ENCODE measurements at places on chromosomes 6 and 20. TPM values are rescaled to one million over a fixed set of nuclear protein-coding genes. Genes with fewer than 3 reads are reported as not detected.
A peak's percentile ranks its signal among the peaks of the same experiment; 100 is the strongest.

The GNMT gene
- 0.70 TPM for total RNA-seq

The PIGU gene
- total RNA-seq, result 25.2 TPM

The ANGPT4 gene
- not detected for total RNA-seq

The BACH2 gene
- 101 TPM for total RNA-seq

The ATP6V1G2 gene
- total RNA-seq, result 4.1 TPM

The KCNK16 gene
- not detected for total RNA-seq

The PHACTR2 gene
- total RNA-seq, result 24.3 TPM

GRCh38 chr6:44561060-44561623 lies 173.6 kb downstream of the CDC5L start:
- no peak overlapping the region for H3K27ac ChIP-seq
- peaks cover 11% of the 10 kb centered on the region for H3K4me1 ChIP-seq
- H3K36me3 ChIP-seq, result no peaks in the 10 kb centered on the region
- no peak for DNase-seq
- peaks cover 40% of the 10 kb centered on the region for H3K27me3 ChIP-seq

DNA sequence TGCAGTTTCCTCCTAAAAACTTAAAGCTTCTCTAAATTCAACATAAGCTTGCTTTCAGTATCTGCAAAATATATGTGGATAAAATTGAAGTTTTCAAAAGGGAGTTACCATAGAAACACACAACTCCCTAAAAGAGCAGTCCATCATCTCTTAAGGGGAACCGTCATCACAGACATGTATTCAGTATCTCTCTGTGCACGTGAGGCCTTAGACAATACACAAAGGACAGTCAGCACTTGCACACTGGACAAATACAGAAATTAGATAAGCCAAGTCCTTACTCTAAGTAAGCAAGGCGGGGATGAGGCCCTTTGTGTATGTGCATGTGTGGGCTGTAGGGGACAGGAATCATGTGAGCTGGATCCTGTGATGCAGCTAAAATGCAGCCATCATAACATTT lies 136.6 kb downstream of the BACH2 start:
- H3K27ac ChIP-seq, result no peak overlapping the region
- peaks cover 4% of the 10 kb centered on the region for H3K36me3 ChIP-seq
- H3K4me3 ChIP-seq, result no peak overlapping the region
- DNase-seq, result no peak

- no peaks in the 10 kb centered on the region for H3K4me1 ChIP-seq
- no peak overlapping the region for H3K27ac ChIP-seq
- H3K36me3 ChIP-seq, result peaks cover 16% of the 10 kb centered on the region
- no peak for DNase-seq
- no peak overlapping the region for H3K4me3 ChIP-seq
- H3K27me3 ChIP-seq, result no peaks in the 10 kb centered on the region
Measured at GRCh38 chr6:21064756-21065340, 528.7 kb upstream of the SOX4 start.

DNA sequence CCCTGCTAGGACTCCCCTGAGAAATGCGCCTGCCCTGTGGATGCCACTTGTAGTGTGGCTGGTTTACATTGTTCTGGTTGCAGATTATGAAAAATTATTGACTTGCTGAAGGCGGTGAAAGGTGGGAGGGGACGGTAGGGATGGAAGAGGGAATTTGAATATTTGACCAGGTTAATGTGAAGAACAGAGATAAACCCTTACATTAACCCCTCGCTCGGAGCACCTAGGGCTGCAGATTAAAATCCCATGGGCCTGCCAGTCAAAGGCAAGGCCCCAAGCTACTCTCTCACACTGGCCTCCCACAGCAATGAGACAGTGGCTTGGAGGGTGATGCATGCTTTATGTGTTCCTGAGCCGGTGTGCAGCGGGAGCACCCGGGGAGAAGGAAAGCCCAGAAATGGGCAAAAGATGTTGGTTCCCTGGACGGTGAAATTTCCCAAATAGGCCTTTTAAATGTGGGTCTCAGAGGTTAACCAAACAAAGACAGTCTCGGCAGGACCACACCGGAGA lies 2.5 kb downstream of the FOXF2 start:
- H3K27me3 ChIP-seq, result peaks cover 77% of the 10 kb centered on the region
- H3K27ac ChIP-seq, result no peak overlapping the region
- H3K36me3 ChIP-seq, result no peaks in the 10 kb centered on the region
- no peak overlapping the region for H3K4me3 ChIP-seq
- no peak for DNase-seq

DNA sequence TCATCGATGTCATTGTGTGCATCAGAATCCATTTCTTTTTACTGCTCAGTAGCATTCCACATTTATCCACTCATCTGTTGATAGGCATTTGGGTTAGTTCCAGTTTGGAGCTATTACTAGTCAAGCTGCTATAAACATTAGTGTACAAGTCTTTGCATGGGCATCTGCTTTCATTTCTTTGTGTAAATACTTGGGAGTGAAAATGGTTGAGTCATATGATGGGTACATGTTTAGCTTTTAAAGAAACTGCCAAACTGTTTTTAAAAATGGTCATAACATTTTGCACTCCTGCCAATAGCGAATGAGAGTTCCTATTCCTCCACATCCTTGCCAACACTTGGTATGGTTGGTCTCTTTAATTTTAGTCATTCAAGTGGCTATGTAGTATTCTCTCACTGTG lies 21.2 kb upstream of the SLC22A2 start:
- no peak for DNase-seq
- H3K27me3 ChIP-seq, result peaks cover 29% of the 10 kb centered on the region
- no peak overlapping the region for H3K27ac ChIP-seq
- no peak overlapping the region for H3K4me3 ChIP-seq

- H3K27me3 ChIP-seq, result no peaks in the 10 kb centered on the region
- DNase-seq, result no peak
- H3K4me3 ChIP-seq, result no peak overlapping the region
- no peaks in the 10 kb centered on the region for H3K36me3 ChIP-seq
Measured at GRCh38 chr6:168611691-168612090, 170.7 kb downstream of the SMOC2 start.

GRCh38 chr6:121837545-121838229 lies 402.2 kb downstream of the GJA1 start:
- peaks cover 12% of the 10 kb centered on the region for H3K4me1 ChIP-seq
- no peak overlapping the region for H3K27ac ChIP-seq
- no peak overlapping the region for H3K4me3 ChIP-seq
- no peaks in the 10 kb centered on the region for H3K27me3 ChIP-seq
- no peaks in the 10 kb centered on the region for H3K36me3 ChIP-seq

DNA sequence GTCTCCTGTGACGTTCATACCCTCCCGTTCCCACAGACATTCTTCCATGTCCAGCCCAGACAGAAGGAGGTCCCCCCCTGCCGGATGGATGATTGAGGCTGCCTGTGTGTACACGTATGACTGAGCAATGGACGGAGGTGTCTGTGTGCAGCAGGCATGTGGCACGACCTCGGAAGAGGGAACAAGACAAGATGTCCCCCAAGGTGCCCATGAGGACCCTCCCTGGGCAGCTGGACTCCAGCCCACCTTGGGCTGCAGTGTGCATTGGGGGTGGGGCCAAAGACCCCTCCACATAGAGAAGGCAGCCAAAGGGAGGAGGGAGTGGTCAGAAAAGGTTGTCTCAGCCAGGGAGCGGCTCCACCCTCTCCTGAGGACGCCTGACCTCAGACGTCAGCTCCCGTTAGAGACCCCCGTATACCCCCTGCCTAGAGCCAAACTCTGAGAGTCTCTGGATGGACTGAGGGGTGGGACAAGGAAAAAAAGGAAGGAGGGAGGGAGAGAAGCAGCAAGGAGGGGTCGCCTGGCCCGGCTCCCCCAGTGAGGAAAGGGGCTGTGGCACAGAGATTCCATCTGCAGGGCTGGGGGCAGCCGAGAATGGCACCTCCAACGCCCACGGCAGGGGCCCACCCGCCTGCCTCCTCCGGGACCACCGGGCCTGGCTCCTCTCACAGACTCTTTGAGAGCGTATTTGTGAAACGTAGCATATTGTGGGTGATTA lies 92.9 kb upstream of the BHLHE23 start:
- no peak overlapping the region for H3K4me3 ChIP-seq
- no peaks in the 10 kb centered on the region for H3K27me3 ChIP-seq
- no peak overlapping the region for H3K27ac ChIP-seq
- H3K4me1 ChIP-seq, result peaks cover 4% of the 10 kb centered on the region
- DNase-seq, result no peak

DNA sequence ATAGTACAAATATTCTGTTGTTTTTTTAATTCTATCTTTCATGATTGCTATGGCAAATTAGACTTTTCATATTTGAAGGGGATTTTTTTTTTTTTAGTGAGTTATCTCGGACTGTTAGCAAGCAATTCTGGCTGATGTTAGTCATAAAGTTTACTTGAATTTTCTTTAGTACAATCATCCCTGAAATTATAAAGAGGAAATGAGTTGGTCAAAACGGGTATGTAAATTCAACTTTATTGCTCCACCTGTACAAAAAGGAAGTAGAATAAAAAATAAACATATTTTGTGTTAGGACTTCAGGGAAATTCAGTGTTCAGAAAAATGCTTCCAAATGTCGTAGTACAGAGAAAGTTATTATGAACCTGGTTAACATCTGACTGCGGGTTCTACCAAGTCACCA lies 40.3 kb downstream of the PPP1R14C start:
- DNase-seq, result no peak
- no peak overlapping the region for H3K4me3 ChIP-seq
- peaks cover 44% of the 10 kb centered on the region for H3K27me3 ChIP-seq
- H3K36me3 ChIP-seq, result no peaks in the 10 kb centered on the region
- no peaks in the 10 kb centered on the region for H3K4me1 ChIP-seq

DNA sequence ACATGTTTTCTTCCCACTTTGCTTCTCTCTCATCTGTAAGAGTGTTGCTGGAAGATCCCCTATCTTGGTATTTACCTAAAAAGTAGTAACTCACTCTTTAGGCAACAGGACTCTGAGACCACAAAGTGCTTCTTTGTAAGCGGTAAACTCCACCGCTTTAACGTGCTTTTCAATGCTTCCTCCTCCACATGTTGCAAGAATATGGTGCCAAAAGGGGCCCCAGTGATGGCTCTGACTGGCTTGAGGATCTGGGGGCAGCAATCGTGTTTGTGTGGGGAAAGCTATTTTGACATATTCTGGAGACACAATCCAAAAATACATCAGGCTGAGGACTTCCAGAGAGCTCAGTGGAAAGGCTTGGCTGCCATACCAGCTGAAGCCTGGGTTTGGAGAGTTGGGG lies 12.4 kb upstream of the CPNE5 start:
- H3K4me1 ChIP-seq, result peaks cover 6% of the 10 kb centered on the region
- H3K27me3 ChIP-seq, result no peaks in the 10 kb centered on the region
- no peak for DNase-seq
- H3K36me3 ChIP-seq, result peaks cover 15% of the 10 kb centered on the region
- H3K4me3 ChIP-seq, result no peak overlapping the region

DNA sequence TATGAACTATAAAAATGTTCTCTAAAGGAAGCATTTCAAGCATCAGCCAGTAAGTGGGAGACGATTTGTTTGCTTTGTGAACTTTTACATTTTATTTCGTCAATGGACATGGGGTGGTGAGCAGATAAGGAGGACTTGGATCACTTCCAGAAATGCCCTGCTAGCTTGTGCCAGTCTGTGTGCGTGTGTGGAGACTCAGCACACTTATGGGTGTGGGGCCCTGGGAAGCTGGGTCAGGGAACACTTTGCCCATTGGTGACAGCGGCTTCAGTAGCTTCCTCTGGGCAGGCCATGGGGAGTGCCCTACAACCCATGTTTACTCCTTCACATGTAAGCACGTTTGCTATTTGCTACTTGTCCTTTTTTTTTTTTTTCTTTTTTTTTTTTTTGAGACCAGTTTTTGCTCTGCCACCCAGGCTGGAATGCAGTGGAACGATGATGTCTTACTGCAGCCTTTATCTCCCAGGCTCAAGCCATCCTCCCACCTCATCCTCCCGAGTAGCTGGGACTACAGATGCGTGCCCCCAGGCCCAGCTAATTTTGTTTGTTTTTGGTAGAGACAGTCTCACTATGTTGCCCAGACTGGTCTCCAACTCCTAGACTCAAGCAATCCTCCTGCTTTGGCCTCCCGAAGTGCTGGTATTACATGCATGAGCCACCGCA lies 24.2 kb downstream of the PRDM1 start:
- no peak for DNase-seq
- H3K4me3 ChIP-seq, result no peak overlapping the region
- peaks cover 74% of the 10 kb centered on the region for H3K4me1 ChIP-seq
- peaks cover 16% of the 10 kb centered on the region for H3K36me3 ChIP-seq
- H3K27me3 ChIP-seq, result peaks cover 55% of the 10 kb centered on the region

DNA sequence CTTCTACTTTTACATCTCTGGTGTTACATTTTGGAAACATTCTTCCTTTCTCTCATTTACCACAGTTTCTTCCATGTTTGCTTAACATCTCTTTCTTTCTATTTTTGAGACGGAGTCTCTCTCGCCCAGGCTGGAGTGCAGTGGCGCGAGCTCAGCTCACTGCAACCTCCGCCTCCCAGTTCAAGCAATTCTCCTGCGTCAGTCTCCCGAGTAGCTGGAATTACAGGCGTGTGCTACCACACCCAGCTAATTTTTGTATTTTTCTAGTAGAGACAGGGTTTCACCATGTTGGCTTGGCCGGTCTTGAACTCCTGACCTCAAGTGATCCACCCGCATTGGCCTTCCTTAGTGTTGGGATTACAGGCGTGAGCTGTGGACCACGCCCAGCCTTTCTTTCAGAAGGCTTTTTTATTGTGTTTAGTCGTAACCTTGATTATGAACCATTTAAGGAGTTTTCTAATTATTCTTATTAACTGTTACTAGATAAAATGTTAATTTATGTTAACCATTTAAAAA lies 27.8 kb downstream of the MAP3K4 start:
- H3K27me3 ChIP-seq, result no peaks in the 10 kb centered on the region
- DNase-seq, result no peak
- peaks cover 13% of the 10 kb centered on the region for H3K4me1 ChIP-seq
- no peak overlapping the region for H3K4me3 ChIP-seq

DNA sequence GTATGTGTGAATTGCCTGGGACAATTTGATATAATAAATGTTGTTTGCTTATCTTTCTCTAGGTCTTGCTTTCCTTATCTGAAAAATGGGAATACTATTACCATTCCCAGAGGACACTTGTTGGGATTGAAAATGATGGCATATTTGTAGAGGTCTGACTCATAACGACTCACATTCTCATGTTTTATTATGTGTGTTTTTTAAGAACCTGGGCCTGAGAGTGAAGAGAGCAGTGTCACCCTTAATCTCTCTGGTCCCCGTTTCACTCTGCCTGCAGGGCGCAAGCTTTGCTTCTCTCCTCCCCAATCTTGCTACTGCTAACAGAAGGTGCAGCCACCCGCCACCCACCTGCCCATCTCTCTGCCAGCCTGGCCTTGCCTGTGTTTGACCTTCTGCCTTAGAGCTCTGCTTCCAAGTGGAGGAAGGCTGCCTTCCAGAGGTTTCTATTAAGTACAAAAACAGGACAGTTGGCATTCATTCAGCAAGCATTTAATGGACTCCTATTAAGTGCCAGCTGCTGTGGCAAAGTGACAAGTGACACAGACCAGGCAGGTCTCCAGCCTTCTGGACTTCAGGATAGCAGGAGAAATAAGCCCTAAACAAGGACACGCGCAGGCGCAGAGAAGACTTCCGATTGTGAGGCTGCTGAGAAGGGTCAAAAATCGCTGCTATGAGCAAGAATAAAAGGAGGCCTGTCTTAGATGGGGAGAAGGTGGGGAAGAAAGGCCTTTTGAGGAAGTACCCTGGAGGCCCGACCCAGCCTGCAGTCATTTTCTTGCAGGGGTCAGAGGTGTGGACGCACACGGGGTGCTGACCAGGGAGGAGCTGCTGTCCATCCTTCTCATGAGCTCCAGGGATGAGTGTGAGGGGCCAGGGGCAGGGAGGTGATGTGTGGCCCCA lies 112.5 kb downstream of the JPH2 start:
- peaks cover 78% of the 10 kb centered on the region for H3K4me1 ChIP-seq
- peak overlapping the region; percentile 42 for H3K4me3 ChIP-seq
- H3K27me3 ChIP-seq, result peaks cover 13% of the 10 kb centered on the region
- H3K36me3 ChIP-seq, result no peaks in the 10 kb centered on the region
- no peak overlapping the region for H3K27ac ChIP-seq
